ENCODE measurements at places on chromosomes 12 and 14.

DNA sequence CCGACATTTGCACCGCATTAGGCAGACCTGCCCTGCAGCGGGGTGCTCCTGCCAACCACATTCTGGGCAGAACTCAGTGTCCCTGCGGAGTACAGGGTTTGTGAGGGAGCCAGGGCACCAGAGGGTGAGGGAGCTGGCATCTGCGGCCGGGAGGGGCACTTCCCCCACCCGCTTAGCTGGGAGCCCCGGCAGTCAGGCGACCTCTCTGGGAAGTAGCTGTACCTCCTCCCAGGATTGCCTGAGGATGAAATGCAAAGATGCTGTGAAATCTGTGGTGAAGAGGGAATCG, 58.6 kb downstream of the ANKRD9 start:
- no peak for DNase-seq

DNA sequence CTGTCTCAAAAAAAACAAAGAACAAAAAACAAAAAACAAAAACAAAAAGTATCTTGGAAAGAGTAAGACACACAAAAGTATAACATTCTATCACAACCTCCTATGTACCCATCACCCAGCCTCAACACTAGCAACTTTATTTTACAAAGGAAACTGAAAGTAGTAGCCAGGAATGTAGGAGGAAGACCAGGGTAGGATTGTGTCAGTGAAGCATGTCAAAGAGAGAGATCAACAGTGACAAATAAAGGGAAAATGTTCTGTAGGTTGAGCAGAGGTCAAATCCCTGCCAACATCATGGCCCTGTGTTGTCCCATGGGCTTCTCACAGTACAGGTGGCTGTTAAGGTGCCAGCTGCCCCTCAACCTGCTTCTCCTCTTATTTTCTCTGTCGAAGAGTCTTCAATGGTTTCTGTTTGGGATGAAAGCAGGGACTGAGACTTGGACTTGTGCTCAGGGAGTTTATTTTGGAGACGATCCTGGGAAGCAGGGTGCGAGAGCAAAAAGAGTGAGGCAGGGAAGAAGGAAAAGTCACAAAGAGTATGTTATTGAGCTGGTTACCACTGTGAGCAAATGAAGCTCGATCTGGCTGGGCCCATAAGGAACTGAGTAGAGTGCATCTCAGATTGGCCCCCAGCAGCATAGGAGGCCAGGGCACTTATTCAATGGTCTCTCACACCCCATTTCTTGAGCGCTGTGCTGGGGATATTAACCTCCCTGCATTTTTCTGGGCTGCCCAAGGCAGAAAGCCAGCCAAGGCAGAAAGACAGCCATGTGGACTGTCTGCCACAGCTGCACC, 29.4 kb upstream of the CTDSP2 start:
- DNase-seq, result no peak

GRCh38 chr12:6384499-6385436, 806 bp downstream of the LTBR start:
- DNase-seq, result no peak

DNA sequence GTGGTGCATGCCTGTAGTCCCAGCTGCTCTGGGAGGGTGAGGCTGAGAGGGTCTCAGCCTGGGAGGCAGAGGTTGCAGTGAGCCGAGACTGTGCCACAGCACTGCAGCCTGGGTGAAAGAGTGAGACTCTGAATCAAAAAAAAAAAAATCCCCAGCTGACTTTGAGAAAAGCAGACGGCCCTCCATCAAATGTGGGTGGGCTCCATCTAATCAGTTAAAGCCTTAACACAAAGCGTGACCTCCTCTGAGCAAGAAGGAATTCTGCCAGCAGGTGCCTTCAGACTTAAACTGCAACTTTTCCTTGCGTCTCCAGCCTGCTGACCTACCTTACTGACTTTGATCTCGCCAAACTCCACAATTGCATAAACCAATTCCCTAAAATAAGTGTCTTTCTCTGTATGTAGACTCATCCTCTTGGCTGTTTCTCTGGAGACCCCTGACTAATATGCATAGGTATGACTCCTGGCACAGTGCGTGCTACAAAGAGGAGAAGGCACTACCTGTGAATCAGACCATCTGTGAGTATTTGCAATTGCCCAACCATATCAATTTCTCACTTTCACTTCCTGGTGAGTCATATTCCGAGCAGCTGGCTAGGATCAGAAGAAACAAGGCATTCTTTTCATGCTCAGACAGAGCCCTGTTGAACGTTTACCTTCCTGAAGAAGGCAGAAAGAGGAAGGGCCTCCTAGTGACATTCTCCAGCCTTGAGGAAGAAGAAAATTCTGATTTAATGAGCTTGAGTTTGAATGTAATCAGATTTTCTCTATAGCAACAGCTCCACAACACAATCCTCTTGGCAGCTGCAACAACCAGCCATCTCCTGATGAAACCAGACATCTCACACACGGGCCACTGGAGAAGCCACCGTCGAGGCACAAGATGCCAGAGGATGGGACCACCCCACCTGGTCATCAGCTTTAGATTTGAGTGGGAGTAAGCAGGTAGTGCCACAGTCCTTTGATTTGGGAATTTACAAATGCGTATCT, 54.3 kb downstream of the CLMN start:
- peak; percentile 59 for DNase-seq

- no peak for DNase-seq
Measured at GRCh38 chr12:66345212-66345611, 42.9 kb downstream of the HELB start.

DNA sequence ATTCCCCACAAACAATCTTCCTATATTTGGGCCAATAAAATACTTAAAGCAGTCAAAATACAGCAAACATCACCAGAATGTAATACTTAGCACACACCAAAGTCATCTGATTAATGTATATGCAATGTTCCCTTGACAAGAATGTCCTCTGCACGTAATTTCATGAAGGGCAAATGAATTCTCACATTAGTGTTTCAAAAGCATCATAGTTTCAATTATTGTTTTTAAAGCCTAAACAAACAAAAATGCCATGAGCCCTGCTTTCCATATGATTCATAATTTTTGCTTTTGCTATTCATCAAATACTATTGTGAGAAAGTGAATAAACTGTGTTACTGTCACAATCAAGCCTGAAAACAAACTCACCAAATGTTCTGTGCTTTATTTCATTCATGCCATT, 156.0 kb downstream of the EPS8 start:
- no peak for DNase-seq

DNA sequence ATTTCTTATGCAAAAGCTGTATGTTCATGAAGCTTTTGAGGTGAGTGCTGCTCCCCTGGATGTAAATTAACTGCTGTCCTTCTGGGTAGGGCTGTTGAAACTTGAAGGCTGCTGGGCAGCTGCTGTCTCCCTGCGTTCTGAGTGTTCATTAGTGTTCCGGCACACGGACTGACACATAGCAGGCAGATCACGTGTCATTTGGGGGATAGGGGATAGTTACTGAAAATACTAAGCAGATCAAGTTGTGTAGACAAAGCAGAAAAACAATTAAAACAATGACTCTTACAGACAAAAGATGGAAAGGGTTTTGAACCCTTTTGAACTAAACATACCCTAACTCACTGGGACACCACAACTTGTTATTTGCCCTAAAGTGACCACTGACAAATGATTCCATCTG, 82.5 kb downstream of the PRICKLE1 start:
- no peak for DNase-seq

GRCh38 chr12:5921966-5922899, 22.8 kb downstream of the ANO2 start:
- no peak for DNase-seq

DNA sequence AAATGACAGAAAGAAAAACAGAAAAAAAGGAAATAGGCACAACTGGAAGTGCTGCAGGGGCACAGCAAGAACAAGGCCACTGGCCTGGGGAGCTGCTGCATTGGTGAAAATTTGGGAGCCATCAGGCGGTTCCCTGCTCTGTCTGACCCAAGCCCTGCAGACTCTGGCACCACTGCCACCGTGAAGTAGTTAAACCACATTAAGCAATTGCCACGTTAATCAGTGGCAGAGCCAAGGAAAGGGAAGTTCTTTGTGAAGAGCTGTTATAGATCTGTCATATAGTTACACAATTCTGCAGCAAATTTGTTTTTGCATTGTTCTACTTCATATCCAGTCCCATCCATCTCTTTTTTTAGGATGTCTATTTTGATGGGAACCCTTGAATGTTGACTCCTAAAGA, 915.3 kb downstream of the FSCB start:
- no peak for DNase-seq

DNA sequence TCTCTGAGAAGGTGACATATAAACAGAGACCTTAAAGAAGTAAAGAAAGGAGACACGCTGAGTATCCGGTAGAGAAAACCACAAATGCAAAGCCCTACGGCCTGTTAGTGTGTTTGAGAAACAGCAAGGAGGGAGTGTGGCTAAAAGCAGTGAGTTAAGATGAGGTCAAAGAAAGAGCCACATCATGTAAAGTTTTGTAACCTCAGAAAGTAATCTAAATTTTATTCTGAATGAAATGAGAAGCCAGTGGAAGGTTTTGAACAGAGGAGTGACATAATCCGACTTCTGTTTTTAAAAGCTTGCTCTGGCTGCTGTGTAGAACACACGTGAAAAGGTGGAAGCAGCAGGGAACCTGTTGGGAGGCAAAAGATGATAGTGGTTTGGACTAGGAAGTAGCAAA, 32.6 kb downstream of the PPP2R5E start:
- DNase-seq, result no peak

- DNase-seq, result peak; percentile 18
Measured at GRCh38 chr12:70243510-70244371, 508 bp downstream of the CNOT2 start.

GRCh38 chr12:45260104-45260815, 44.4 kb downstream of the ANO6 start:
- no peak for DNase-seq

GRCh38 chr14:101821528-101821927, 60.0 kb downstream of the PPP2R5C start:
- no peak for DNase-seq

- peak; percentile 39 for DNase-seq
Measured at GRCh38 chr14:95185033-95185766, 27.9 kb upstream of the DICER1 start.

GRCh38 chr14:75277008-75277814, 1.4 kb upstream of the FOS start:
- DNase-seq, result no peak

- no peak for DNase-seq
Measured at GRCh38 chr14:23112359-23113178, 6.5 kb downstream of the CEBPE start.

DNA sequence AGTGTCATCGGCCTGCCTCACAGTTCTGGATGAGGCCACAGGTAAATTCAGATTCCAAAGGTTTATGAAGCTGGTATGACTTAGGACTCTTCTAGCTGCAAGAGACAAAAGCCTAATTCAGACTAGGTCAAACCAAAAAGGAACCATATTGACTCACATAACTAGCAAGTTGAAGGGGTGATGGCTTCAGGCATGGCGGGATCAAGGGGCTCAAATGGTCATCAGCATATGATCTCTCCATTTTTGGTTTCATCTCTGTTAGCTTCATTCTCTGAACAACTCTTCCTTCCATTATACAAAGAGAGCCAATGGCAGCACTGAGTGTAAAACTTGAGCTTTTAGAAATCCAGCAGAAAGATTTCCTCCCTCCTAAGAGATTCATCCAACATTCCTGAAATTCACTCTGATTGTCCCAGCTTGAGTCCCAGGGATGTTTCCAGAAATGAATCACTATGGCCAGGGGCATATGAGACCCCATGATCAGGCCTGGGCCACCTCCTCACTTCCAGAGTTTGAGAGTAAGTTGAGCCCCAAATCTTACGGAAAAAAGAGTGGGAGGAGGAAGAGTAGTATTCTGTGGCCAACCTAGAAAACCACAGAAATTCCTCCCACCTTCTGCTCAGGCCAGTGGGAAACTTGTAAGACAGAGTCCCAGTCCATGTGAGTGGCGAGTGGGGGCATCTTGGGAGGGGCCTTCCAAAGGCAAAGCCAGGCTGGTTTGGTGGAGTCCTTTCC, 2.0 kb upstream of the MAP1LC3B2 start:
- no peak for DNase-seq

- no peak for DNase-seq
Measured at GRCh38 chr12:93335603-93336162, 42.0 kb upstream of the NUDT4 start.

GRCh38 chr12:47808574-47809365, 10.9 kb downstream of the HDAC7 start:
- DNase-seq, result no peak

- no peak for DNase-seq
Measured at GRCh38 chr14:104676694-104677511, 12.5 kb upstream of the INF2 start.

GRCh38 chr12:128627659-128628058, 196.1 kb downstream of the SLC15A4 start:
- DNase-seq, result no peak

- no peak for DNase-seq
Measured at GRCh38 chr14:53523226-53523625, 370.1 kb upstream of the DDHD1 start.

- no peak for DNase-seq
Measured at GRCh38 chr12:111406474-111407376, 1.0 kb downstream of the SH2B3 start.

DNA sequence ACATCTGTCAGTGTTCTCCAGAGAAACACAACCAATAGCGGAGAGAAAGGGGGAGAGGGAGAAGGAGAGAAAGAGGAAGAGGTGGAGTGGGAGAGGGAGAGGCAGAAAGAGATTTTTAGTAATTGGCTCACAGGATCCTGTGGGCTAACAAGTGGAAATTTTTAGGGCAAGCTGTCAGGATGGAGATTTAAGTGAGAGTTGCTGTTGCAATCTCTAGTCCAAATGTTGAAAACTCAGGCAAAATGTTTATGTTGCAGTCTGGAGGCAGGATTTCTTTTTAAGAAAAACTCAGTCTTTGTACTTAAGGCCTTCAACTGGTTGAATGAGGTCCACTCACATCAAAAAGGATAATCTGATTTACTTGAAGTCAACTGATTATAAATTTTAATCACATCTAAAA, 12.5 kb upstream of the GLIPR1L2 start:
- DNase-seq, result no peak

DNA sequence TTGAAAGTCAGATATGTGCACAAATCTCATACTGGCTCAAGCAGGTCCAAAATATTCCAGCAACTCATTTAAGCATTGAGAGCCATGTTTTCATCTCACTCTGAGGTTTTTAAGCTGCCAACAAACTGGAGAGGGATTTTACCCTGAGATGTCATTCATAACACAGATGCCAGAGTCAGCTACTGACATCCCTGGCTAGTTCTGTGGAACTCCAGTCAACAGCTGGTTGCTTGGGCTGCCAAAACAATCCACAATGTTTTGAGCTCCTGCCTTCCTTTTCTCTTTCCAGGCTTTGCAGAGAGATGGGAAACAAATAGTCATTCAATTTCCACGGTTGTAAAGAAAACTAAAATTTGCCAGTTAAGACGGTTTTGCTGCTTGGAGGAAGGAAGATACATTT, 621.2 kb upstream of the FBXO33 start:
- DNase-seq, result no peak

- no peak for DNase-seq
Measured at GRCh38 chr14:106738075-106738474, 1211.7 kb downstream of the TMEM121 start.

DNA sequence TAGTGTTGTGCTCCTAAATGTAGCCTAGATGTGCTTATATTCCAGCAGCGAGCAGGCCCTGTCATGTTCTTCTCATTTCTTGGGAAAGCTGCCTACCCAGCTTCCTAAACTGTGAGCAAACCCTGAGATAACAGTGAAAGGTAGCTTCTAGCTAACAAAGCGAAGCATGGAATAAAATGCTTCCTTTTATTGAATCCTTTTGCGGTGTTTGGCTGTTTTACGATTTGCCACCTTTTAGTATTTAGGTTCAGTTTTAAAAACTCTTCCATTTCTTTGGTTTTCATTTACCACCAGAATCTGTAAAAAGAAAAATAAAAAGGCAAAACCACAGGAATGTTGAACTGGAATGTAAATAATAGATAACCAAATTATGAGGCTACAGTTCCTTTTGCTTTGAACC, 5.0 kb upstream of the PKP2 start:
- no peak for DNase-seq

- no peak for DNase-seq
Measured at GRCh38 chr12:80625051-80625450, 82.4 kb upstream of the MYF6 start.

Measured in left renal pelvis (tissue), 4 donors.